Activated CD4-positive, alpha-beta T cell treated with anti-CD3 and anti-CD28 coated beads for 48 hours (primary cell): ENCODE measurements at places on chromosomes 12 and 14.

DNA sequence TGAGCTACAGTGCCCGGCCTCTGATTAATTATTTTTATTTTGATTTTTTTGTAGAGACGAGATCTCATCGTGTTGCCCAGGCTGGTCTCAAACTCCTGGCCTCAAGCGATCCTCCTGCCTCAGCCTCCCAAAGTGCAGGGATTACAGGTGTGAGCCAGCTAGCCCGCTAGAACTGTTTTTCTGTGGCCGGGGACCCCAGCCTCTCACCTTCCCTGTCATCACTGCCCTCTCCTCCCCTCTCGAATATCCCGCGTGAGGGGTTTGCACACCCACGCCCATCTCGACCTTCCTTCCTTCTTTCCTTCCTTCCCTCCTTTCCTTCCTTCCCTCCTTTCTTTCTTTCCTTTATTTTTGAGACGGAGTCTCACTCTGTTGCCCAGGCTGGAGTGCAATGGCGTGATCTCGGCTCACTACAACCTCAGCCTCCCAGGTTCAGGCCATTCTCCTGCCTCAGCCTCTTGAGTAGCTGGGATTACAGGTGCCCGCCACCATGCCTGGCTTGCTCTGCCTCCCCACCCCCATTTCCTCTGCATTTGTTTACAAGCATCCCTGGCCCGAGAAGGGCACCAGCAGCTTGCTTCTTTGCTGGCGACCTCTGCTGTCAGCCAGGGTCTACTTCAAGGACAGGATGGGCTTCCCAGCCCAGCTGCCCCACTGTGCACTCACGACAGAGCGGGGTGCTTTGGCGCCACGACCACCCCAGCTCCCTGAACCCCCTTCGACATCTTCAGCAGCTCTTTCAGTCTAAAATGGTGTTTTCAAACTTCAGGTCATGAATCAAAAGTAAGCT lies 4.3 kb upstream of the TRAF3 start:
- no peak for DNase-seq

DNA sequence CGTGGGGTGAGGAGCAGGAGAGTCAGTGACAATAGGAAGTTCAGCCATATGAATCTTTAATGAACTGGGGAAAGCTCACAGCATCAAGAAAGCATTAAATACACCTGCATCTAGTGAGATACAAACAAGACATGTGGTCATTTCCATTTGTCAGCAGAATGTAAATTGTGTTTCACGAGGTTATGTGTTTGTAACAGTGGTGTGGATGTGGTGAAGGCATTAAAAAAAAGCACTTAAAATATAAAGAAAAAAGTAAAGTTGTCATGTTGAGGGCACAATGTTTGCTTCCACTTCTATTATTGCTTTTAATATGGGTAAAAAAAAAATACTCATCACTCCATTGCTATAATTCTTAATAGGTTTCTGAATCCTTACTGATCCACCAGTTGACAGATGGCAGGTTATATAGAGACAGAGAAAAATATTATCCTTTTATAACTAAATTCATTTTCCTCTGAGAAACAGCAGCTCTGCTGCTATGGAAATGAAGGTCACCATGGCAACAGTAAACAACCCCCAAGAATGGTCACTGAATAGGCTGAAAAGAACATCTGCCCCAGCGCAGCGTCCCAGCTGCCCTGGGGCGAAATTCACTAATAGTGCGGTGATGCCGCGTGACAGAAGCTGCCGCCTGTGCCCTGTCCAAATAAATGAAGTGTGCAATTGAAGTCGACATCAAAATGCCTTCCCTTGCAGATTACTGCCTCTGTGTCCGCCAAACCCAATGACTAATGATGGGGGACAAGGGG lies 226.1 kb downstream of the FOXN3 start:
- no peak for DNase-seq

DNA sequence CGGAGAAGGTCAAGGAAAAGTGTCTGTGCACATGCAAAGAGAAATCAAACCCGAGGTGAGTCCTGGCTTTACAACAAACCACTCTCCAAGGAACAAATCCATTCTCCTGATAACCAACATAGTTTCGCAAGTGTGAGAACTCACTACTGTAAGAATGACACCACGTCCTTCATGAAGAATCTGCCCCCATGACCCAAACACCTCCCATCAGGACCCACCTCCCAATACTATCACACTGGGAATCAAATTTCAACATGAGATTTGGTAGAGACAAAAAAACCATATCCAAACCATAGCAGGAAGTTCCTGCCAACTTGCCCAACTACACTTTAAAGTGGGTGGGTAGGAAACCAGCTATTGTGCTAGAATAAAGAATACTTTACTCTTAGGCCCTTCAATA lies 2.4 kb upstream of the ERC1 start:
- no peak for DNase-seq

- no peak for DNase-seq
Observed at GRCh38 chr12:115944392-115944742, 333.1 kb downstream of the MED13L start.

DNA sequence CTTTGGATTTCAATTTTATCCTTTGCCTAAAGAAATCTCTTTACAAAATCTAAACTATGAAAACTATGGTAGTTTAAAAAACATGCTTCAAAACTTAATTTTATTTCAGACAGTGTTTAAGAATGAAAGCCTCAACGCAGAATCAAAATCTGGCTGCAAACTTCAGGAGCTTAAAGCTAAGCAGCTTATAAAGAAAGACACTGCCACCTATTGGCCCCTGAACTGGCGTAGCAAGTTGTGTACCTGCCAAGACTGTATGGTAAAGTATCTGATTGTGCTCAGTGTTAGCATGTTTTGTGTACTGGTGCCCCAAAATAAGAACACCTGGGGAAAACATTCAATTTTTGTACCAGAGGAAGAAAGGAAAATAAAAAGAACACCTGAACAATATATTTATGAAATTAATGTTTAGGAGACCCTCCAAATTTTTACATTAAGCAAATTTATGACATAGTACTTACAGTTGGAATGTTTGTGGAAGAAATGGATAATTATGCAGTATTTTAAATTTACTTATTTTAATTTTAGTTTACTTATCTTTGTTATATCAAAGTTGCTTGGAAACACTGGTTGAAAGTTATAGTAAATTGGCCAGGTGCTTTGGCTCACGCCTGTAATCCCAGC lies 12.2 kb downstream of the UBR7 start:
- peak; percentile 50 for DNase-seq

DNA sequence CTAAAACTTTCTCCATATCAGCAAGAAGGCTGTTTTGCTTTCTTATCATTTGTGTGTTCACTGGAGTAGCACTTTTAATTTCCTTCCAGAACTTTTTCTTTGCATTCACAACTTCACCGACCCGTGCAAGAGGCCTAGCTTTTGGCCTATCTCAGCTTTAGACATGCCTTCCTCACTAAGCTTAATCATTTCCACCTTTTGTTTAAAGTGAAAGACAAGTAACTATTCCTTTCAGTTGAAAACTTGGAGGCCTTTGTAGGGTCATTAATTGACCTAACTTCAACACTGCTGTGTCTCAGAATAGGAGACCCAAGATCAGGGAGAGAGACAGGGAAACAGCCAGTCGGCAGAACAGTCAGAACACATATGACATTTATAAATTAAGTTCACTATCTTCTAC lies 39.3 kb downstream of the BBS10 start:
- DNase-seq, result no peak

DNA sequence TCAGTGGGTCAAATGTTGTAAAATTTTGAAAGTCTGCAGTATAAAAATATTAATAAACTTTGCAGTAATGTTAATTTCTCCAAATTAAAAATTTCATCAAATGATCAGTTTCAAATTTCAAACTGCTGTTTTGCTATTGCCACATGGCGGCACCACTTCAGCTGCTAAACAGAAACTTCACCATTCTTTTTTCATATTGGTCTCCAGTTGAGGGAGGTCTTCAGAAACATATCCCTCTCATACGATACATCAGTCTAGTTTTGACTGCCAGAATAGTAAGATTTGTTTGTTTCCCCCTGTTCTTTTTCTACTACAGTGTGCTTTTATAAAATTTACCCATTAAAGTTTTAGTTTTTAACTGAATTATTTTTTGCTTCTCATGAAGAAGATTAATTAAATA lies 4.2 kb upstream of the TRHDE start:
- DNase-seq, result no peak

- DNase-seq, result no peak
Observed at GRCh38 chr12:75561921-75562320, 50.5 kb upstream of the KRR1 start.

DNA sequence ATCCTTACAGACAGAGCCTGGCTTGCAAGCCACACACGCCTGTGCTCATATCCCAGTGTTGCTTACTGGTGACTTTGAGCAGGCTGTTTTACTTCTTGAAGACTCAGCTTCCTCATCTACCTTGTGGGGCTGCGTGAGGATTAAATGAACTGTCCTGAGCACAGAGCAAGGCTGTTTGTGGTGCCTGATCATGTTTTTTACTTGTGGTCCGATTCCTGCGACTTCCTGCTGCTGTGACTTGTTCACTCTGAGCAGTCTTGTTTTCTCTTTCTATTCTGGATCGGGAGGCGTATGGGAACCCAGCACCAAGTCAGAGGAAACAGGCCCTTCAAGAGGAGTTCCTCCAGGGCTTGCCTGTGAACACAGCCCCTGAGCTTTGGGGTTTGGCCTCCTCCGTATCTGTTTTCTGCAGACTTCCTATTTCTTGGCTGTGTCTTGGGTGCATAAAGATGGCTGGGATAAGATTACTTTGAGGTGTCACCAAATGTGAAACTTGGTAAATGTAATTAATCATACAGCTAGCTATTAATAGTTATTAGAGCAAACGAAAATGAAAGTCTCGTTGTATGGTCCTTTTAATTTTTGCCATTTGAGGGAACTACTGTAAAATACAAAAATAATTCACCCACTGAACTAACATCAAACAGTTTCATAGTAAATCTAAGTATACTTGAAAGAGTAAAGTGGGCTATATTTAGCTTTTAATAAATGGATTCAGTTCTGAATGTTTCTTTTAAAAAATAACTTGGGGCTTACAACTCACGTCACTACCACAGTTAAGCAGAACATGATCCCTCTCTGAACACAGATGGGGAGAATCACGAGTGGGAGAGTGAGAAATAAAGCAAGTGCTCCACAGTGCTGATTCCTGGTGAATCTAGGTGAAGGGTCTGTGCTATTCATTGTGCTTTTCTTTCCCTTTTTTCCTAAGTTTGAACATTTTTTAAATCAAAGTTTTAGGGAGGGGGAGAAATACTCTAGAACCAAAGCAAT lies 251.5 kb downstream of the FOXN3 start:
- no peak for DNase-seq

DNA sequence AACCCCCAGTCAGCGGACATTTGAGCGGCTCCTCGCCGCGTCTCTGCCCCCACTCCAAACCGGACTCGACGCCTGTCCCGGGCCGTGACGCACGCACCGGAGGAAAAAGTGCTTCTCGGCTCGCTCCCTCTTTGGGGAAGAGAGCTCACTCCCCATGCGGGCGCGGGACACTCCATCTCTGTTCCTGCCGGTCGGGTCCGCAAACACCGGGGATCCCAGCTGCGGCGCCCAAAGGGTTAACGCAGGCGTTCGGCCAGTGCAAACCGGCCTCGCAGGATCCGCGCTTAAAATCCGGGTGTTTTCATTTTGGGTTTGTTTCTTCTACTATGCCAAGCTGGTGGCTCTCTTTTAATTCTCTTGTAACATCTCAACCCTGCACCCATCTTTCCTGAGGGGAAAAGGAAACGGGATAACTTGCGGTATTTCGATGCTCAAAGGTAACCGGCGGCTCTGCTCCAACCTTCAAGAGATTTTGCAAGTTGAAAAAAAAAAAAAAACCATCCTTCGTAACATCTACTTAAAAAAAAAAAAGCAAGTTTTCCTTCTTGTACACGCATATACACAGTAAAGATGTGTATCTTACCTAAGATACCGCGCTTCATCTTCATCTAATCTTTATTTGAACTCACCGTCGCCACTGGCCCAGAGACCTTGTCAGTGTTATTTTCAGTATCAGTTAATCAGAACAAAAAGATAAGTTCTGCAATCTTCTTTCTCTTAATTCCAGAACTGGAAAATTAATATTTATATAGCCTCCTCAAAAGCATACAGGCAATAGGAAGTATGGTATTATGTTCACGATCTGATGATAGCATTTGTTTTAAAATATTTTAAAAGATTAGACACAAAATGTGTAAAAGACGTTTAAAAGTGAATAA lies 1.6 kb upstream of the ATP2B1 start:
- peak; percentile 46 for DNase-seq

GRCh38 chr12:69474456-69474855 lies 4.3 kb downstream of the FRS2 start:
- DNase-seq, result no peak

GRCh38 chr12:31531893-31532292 lies 59.0 kb downstream of the DENND5B start:
- DNase-seq, result no peak

- no peak for DNase-seq
Observed at GRCh38 chr12:25872137-25872536, 86.3 kb upstream of the RASSF8 start.

DNA sequence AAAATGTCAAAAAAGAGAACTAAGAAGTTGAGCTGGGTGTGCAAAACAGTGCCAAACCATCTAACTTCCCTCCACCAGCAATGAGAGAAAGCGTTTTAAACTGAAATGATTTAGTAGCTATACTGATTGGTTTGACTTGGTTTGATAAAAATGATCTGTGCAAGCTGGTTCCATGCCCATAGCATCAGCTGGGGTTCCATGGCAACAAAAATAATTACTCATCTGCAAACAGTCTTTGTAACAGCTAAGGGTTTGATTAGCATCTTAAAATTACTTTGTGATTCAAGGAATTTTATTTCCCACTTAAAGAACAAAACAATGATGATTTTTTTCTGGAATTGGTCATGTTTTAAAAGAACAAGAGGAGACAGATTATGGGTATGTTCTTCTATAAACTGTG lies 15.0 kb upstream of the BICD1 start:
- no peak for DNase-seq

GRCh38 chr14:91348845-91349465 lies 68.7 kb downstream of the CCDC88C start:
- DNase-seq, result no peak

DNA sequence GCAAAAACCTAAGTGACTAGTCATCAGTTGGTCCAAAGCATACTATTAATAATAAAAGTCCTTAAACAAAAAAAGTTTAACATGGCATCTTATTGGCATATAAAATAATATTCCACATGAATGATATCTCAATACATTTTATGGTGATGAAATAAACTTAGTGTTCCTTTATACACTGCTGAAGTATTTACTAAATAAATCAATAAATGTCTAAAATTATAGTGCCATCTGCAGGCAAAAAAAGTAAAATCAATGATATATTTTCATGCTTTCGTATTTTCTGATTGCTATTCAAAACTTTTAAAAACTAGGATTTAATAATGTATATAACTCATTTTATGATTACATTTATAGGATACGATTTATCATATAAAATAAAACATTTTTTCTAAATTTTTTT lies 30.5 kb downstream of the PUS7L start:
- DNase-seq, result no peak

- DNase-seq, result no peak
Observed at GRCh38 chr12:2833327-2833726, 1.5 kb downstream of the NRIP2 start.

GRCh38 chr12:1576410-1577241 lies 17.8 kb downstream of the FBXL14 start:
- DNase-seq, result no peak

GRCh38 chr12:59927032-59927431 lies 331.2 kb downstream of the SLC16A7 start:
- DNase-seq, result no peak

- DNase-seq, result peak; percentile 92
Observed at GRCh38 chr12:111444925-111445725, 39.4 kb downstream of the SH2B3 start.

- no peak for DNase-seq
Observed at GRCh38 chr12:6386491-6386890, 2.5 kb downstream of the LTBR start.
